ENCODE measurements at places on chromosomes 5 and 9.
A peak's percentile ranks its signal among the peaks of the same experiment; 100 is the strongest.

DNA sequence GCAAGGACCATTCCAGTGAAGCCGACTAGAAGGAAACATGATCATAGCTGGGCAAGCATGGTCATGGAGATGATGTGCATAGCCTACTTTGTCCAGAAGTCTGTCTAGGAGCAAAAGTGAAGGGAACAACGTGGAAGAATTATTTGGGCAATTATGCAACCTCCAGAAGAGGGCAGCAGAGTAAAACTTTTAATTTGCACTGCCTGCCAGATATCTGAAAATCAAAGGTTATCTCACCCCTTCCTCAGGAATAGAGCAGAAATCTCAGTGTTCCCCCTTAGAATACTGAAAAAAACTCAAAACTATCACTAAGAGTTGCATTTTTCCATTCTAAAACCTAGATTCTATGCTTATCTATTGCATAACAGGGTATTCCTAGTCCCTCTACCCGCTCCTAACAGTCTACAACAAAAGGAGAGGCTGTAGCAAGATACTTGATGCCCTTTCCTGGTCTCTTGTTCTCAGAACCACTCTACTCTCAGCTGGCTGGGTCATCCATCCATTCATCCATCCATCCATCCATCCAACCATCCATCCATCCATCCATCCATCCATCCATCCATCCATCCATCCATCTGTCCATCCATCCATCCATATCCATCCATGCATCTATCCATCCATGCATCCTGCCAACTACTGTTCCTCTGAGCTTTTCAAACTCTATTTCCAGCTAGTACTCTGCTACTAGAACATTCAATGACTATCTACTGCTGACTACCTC, 8.4 kb upstream of the SETD9 start:
- peak; percentile 85 for DNase-seq

GRCh38 chr5:113205323-113205722, 228.7 kb downstream of the DCP2 start:
- DNase-seq = no peak

DNA sequence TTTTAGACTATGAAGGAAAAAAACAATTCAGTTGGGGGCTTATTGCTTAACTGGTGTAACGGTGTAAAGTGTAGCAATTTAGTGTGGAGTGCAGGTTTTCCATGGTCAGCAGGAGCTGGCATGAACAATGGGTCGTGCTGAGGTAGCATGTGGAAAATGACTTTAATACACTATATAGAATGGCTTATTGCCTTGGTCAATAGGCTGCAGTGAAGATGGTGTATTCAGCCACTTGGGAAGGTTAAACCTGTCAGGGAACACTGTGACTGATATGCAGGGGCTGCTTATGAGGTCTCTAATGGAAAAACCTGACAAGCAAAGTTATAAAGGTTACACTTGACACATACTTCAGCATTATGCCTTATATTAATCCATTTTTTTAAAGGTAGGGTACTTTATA, 764.7 kb upstream of the ARRDC3 start:
- DNase-seq = no peak

GRCh38 chr9:91376239-91376638, 14.5 kb upstream of the AUH start:
- peak; percentile 38 for DNase-seq

GRCh38 chr5:157828944-157829639, 29.9 kb downstream of the CLINT1 start:
- peak; percentile 48 for DNase-seq

DNA sequence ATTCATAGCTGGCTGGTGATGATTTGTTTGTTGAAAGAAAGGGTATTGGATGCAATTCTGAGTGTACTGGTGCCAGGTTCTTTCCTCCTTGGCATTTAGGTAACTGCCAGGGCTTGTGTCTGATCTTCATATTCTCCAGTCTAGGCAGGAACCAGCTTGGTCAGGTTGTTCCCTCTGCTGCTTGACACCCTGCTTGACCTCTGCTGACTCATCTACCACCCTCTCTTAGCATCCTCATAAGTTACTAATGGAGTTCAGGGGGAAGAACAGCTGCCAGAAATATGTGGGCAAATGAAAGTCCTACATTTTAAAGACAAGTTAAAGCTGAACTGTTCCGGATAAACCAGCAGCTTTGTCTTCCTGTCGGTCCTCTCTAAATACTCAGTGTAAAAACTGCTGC, 116.1 kb upstream of the TNC start:
- no peak for DNase-seq

DNA sequence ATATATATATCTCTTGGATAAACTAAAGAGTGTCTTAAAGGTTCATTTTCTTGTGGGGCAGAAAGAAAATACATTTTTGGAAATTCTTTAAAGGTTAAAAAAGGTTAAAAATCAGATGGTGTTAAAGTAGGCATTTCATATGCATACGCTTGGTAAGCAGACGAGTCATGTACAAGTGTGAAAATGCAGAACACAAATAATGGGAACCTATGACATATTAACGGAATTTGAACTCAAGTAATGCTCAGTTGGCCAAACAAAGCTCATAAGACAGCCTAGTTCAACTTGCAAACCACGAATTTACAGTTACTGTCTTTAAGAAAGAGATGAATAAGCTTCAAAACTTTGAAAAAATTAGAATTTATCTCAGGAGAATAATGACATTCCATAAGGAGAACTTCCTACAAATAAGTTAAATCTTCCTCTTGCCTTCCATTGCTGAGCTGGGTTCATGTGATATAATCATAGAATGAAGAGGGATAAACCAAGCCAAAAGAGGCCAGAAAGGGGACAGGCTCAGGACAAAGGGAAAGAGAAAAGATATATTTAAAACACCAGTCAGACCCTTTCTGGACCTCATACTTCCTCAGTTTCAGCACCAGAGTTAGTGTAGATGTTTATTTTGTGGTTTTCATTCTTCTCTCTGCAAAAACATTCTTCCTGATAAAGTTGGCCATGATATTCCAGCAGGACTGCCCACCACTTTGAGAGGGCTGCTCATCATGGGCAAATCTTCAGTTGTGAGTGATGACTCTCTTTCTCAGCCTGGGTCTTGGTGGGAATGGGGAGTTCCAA, 256.7 kb upstream of the CD180 start:
- peak; percentile 7 for DNase-seq

DNA sequence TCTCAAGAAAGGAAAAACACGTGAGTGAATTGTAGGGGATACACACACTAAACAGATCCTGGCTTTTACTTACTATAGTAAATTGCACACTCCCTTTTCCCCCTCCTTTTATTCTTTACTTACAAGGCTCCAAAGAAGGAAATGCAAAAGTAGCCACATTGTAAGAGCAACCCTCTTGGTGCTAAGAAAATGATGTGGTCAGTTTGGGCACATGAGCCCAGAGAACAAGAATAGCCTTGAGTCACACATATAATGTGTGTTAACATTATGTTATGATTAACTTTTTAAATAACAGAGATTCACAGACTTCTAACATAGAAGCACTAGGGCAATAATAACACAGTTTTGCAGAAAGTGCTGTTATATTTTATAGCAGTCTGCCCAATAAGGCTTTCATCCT, 48.5 kb downstream of the PCSK5 start:
- no peak for DNase-seq

- DNase-seq = no peak
Observed at GRCh38 chr9:83449983-83450382, 88.2 kb downstream of the FRMD3 start.

DNA sequence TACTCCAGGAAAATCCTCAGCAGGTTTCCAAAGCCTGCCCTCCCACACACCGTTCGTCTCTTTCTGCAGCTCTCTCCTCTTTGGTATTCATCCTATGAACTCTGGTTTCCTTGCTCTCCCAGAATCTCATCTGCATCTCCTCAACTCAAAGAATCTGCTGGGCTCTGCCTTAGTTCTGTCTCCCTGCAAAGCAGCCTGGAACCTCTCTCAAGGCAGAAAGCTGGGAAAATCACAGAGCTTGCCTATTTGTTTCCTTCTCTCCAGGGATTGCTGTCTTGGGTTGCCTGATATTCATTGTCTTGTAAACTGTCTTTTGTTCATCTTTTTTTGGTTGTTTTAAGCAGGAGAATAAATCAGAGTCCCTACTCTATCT, 5.3 kb upstream of the ERAP2 start:
- no peak for DNase-seq

- no peak for DNase-seq
Observed at GRCh38 chr9:114399381-114399780, 11.6 kb upstream of the AKNA start.

- no peak for DNase-seq
Observed at GRCh38 chr9:112124156-112124555, 50.9 kb downstream of the SUSD1 start.

- DNase-seq = no peak
Observed at GRCh38 chr9:8030095-8030494, 230.5 kb upstream of the DMAC1 start.

- no peak for DNase-seq
Observed at GRCh38 chr9:93155716-93156474, 21.8 kb upstream of the NINJ1 start.

- DNase-seq = no peak
Observed at GRCh38 chr9:89884356-89885083, 279.7 kb downstream of the GADD45G start.

- no peak for DNase-seq
Observed at GRCh38 chr9:134691695-134692572, 50.3 kb downstream of the COL5A1 start.

DNA sequence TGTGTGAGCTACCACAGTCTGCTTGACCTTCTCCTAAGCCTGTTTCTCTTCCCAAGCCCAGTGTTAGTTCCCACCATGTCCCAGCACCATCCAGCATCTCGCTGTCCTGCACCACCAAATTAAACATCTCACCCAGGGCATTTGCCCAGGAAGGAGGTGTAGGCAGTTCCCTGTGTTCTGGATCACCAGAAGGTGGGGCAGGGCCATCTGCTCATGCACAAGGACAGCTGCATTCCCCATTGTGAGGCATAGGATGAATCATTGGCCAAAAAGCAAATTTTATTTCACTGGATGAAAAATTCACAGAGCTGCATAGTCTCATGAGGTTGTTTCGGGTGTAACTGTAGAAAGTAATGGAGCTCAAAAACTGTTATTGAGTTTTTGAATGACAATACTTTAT, 89.5 kb upstream of the GRIA1 start:
- no peak for DNase-seq

- DNase-seq = peak; percentile 86
Observed at GRCh38 chr9:117704024-117704575, at the start of gene TLR4. TSS of gene TLR4 (plus strand) at chr9:117704403. CDS start at chr9:117704473, 70 bp downstream.

DNA sequence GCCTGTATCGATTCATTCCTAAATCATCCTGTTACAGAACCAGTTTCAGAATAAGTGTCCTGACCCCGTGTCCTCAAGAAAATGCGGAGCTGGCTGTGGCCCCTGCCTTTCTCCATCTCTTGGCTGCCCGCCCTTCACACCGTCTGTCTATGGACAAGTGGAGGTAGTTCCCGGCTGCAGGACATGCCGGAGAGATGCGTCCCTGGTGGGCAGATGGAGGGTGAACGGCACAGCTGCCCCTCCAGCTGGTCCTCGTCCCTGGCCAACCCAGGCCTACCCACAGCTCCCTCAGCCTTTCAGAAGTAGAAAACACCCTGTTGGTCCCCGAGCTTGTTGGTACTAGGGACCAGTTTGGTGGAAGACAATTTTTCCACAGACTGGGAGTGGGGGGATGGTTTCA, 14.8 kb upstream of the EXOC3 start:
- DNase-seq = no peak

GRCh38 chr9:125476645-125477044, 215.0 kb downstream of the GAPVD1 start:
- DNase-seq = no peak

GRCh38 chr5:81268521-81269196, 32.7 kb upstream of the ZCCHC9 start:
- DNase-seq = no peak

DNA sequence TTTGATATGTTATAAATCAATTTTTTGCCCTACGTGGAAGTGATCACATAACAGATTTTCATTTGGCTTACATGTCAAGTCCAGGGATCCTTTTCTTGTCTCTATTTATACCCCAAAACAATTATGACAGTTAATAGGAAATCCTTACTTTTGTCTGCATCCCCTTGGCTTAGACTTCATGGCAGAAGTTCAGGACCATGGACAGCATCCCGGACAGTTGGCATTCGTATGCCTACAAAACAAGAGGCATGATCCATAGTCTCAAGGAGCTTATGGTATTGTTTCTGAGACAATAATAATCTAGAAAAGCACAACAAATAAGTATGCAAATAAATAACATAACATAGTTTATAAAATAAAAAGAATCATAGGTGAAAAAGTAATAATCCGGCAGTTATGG, 214.3 kb upstream of the GRIA1 start:
- DNase-seq = peak; percentile 18

DNA sequence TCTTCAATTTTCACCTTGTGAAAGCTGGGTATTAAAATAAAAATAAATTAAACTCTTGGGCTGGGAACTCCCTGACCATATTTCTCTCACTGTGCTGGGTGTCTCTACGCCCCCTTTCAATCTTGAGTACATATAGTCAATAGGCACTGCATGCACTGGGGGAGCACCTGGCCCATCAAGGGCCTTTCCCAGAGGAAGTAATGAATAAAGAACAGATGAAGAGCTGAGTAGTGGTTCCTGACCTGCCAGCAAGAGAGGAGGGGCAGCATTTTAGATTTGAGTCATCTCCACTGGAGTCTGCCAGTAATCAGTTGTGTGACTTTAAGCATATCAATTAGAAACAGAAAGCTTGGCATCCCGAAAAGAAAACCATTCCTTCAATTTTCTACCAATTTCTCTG, 6.2 kb downstream of the MAPKAP1 start:
- no peak for DNase-seq

Measured in KBM-7 (cell line).